ENCODE measurements at places on chromosomes 6 and 20.

GRCh38 chr6:149431905-149432775 lies 32.1 kb downstream of the SUMO4 start:
- peak; percentile 96 for DNase-seq

GRCh38 chr6:13184089-13184468 lies 144.3 kb downstream of the TBC1D7 start:
- no peak for DNase-seq

DNA sequence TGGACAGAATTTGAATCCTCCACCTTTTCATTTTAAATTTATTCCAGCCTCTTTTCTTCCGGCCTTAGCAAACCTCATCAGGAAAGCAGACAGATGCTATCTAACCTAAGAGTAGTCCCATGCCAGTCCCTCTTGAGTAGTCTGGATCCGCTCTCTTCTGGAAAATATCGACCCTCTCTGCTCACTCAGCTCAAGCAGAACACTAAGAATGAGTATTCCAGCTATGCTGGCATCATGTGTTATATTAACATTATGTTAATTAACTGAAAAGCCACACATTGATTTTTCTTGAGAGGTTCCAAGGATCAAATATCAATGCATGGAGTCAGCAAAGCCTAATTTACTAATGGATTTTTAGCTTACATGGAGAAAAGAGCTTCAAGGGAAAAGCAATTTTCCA lies 161.4 kb downstream of the ID4 start:
- DNase-seq = no peak

DNA sequence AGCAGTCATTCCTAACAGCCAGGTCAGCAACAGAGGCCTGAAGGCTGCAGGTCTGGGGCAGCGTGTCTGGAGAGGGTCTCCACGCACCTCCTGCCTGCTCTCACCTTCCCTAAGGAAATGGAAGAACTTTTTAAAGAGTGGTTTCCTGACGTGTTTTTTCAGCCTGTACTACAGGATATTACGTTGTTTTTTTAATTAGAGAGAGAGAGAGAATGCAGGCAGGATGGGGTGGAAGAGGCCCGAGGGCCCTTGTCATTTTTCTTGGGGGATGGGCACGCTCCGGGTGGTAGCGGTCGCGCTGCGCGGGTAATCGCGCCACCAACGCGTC lies 2.1 kb downstream of the DLL1 start:
- DNase-seq = peak; percentile 32

DNA sequence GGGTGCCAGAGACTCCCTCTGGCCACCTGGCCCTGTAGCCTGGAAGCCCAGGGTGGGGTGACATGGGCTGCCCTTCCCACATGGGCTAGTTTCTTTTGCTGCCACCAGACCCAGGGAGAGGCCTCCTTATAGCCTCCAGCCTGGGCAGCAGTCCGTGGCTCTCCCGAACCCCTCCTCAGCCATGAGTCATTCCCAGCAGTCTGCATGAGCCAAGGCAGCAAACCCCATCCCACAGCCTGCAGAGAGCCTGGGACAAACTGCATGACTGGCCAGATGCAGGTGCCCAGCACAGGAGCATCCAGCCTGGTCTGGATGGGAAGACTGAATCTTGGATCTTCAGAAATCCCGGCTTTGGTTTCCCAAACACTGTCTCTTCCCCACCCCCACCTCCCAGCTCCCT lies 75.7 kb downstream of the MRPL14 start:
- DNase-seq = peak; percentile 92

- no peak for DNase-seq
Measured at GRCh38 chr6:70310063-70310694, 7.3 kb upstream of the COL9A1 start.

DNA sequence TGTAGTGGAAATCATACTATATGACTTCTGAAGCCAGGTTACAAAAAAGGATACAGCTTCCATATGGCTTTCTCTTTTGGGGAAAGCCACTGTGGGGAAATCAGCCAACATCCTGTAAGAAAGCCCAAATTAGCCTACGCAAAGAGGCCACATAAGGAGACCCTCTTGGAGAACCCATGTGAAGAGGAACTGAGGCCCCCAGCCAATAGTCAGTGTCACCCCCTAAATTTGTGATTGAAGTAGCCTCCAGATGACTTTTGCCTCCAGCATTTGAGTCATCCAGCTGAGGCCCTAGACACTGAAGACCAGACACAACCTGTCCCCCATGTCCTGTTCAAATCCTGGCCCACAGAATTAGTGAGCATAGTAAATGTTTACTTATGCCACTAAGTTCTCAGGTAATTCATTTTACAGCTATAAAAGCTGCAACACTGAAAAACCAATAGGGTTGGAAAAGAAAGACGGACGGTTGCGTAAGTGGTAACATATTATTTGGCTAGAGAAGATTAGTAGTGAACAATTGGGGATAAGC lies 60.4 kb downstream of the HMGCLL1 start:
- no peak for DNase-seq

Measured in islet precursor cell (in vitro differentiated cells).